Uterus (tissue), 4 donors: ENCODE measurements at places on chromosomes 5 and 9.

- H3K4me3 ChIP-seq = no peak overlapping the region
- DNase-seq = no peak
- no peaks in the 10 kb centered on the region for H3K36me3 ChIP-seq
- no peaks in the 10 kb centered on the region for H3K27me3 ChIP-seq
- H3K27ac ChIP-seq = no peak overlapping the region
- no peaks in the 10 kb centered on the region for H3K4me1 ChIP-seq
Measured at GRCh38 chr5:24232929-24233498, 411.8 kb downstream of the CDH10 start.

GRCh38 chr9:33851301-33851700 is 34.3 kb downstream of the UBE2R2 start:
- H3K27ac ChIP-seq = no peak overlapping the region
- H3K4me1 ChIP-seq = peaks cover 13% of the 10 kb centered on the region
- H3K27me3 ChIP-seq = no peaks in the 10 kb centered on the region
- no peaks in the 10 kb centered on the region for H3K36me3 ChIP-seq
- DNase-seq = no peak

- H3K27ac ChIP-seq = no peak overlapping the region
- no peak overlapping the region for H3K4me3 ChIP-seq
- H3K36me3 ChIP-seq = no peaks in the 10 kb centered on the region
- H3K27me3 ChIP-seq = no peaks in the 10 kb centered on the region
- DNase-seq = no peak
- no peaks in the 10 kb centered on the region for H3K4me1 ChIP-seq
Measured at GRCh38 chr5:32803656-32804055, 92.5 kb downstream of the NPR3 start.

DNA sequence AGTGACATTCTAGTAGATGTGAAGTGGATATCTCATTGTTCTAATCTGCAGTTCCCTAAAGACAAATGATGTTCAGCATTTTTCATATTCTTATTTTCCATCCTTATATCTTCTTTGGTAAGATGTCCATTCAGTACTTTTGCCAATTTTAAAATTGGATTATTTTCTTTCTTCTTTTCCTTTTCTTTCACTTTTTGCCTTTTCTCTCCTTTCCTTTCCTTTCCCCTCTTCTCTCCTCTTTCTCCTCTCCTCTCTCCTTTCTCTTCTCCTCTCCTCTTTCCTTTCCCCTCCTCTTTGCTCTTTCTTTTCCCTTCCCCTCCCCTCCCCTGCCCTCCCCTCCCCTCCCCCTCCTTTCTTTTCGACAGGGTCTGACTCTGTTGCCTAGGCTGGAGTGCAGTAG is 10.1 kb downstream of the ZFYVE16 start:
- DNase-seq = no peak
- no peak overlapping the region for H3K4me3 ChIP-seq
- no peaks in the 10 kb centered on the region for H3K36me3 ChIP-seq
- no peaks in the 10 kb centered on the region for H3K4me1 ChIP-seq

- no peaks in the 10 kb centered on the region for H3K27me3 ChIP-seq
- peak overlapping the region; percentile 90 for H3K27ac ChIP-seq
- H3K36me3 ChIP-seq = no peaks in the 10 kb centered on the region
- no peak for DNase-seq
- peaks cover 13% of the 10 kb centered on the region for H3K4me1 ChIP-seq
Measured at GRCh38 chr9:38385896-38386295, 6.6 kb upstream of the ALDH1B1 start.

- no peaks in the 10 kb centered on the region for H3K36me3 ChIP-seq
- H3K27ac ChIP-seq = no peak overlapping the region
- no peak for DNase-seq
Measured at GRCh38 chr5:142735323-142736246, 34.6 kb upstream of the ARHGAP26 start.

GRCh38 chr9:124312290-124313265 is 54.8 kb downstream of the NEK6 start:
- DNase-seq = no peak
- H3K36me3 ChIP-seq = no peaks in the 10 kb centered on the region
- H3K4me3 ChIP-seq = no peak overlapping the region
- no peaks in the 10 kb centered on the region for H3K4me1 ChIP-seq

DNA sequence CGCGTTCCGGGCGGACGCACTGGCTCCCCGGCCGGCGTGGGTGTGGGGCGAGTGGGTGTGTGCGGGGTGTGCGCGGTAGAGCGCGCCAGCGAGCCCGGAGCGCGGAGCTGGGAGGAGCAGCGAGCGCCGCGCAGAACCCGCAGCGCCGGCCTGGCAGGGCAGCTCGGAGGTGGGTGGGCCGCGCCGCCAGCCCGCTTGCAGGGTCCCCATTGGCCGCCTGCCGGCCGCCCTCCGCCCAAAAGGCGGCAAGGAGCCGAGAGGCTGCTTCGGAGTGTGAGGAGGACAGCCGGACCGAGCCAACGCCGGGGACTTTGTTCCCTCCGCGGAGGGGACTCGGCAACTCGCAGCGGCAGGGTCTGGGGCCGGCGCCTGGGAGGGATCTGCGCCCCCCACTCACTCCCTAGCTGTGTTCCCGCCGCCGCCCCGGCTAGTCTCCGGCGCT is at the start of gene DAPK1:
Gene DAPK1, plus strand, starts transcription at position 264 of the 442 bp plus-strand sequence. CDS start 1,211 bp downstream, outside the sequence.
- no peaks in the 10 kb centered on the region for H3K4me1 ChIP-seq
- DNase-seq = peak; percentile 34
- H3K4me3 ChIP-seq = peak within 1 kb of the TSS; percentile 54
- peak within 1 kb of the TSS; percentile 67 for H3K27ac ChIP-seq

DNA sequence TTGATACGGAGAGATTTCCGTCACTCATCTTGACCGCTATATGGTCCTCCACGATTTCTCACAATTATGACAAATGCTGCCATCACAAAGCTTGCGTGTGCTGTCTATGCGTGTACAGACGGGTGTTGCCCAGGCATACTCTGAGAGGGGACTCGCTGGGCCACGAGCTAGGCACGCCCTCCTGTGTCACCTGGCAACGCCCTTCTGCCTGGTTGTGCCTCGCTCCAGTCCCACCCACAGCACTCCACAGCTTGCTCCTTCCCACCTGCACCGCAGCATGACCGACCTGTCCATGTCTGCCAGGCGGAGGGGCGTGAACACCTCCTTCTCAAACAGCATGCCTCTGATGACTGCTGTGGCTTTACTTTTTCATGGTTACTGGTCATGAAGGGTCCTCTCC is 55.6 kb downstream of the CAMSAP1 start:
- no peak for DNase-seq
- H3K4me3 ChIP-seq = no peak overlapping the region
- no peak overlapping the region for H3K27ac ChIP-seq
- no peaks in the 10 kb centered on the region for H3K4me1 ChIP-seq
- no peaks in the 10 kb centered on the region for H3K36me3 ChIP-seq
- no peaks in the 10 kb centered on the region for H3K27me3 ChIP-seq

- no peaks in the 10 kb centered on the region for H3K4me1 ChIP-seq
- H3K36me3 ChIP-seq = no peaks in the 10 kb centered on the region
- no peaks in the 10 kb centered on the region for H3K27me3 ChIP-seq
Measured at GRCh38 chr9:6781476-6781875, 23.7 kb downstream of the KDM4C start.

GRCh38 chr9:19018201-19018600 is 14.8 kb downstream of the SAXO1 start:
- no peaks in the 10 kb centered on the region for H3K4me1 ChIP-seq
- H3K27ac ChIP-seq = no peak overlapping the region
- H3K36me3 ChIP-seq = no peaks in the 10 kb centered on the region
- DNase-seq = no peak

GRCh38 chr9:131432597-131433301 is 38.9 kb downstream of the PRRC2B start:
- no peaks in the 10 kb centered on the region for H3K36me3 ChIP-seq
- H3K4me1 ChIP-seq = no peaks in the 10 kb centered on the region
- no peaks in the 10 kb centered on the region for H3K27me3 ChIP-seq

DNA sequence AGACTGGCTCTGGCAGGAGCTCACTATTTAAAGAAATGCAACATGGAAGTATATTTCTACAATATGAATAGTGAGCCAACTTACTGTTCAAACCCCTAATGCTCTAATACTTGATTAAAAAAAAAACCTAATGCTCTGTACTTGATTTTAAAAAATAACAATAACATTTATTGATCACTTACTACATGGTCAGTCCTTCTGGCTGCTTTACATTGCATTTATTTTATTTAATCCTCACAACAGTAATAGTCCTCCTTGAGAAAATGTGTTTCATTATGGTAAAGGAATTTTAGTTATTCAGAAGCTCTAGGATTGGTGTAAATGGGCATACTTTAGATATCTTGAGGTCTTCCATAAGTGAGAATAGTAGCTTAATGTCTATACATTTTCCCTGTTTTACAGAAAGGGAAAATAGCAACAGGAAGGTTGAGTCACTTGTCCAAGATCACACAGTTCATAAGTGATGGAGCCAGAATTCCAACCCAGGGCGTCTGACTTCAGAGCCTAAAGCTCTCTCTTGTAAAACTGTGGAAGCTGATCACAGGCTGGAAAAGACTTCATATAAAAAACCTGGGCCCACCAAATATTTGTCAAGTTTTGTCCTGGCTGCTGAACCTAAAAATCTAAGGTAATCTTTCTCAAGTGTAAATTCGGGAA is 1.0 kb downstream of the STARD4 start:
- H3K4me1 ChIP-seq = no peaks in the 10 kb centered on the region
- no peaks in the 10 kb centered on the region for H3K27me3 ChIP-seq
- no peaks in the 10 kb centered on the region for H3K36me3 ChIP-seq
- H3K4me3 ChIP-seq = peak overlapping the region; percentile 59
- H3K27ac ChIP-seq = peak overlapping the region; percentile 81

DNA sequence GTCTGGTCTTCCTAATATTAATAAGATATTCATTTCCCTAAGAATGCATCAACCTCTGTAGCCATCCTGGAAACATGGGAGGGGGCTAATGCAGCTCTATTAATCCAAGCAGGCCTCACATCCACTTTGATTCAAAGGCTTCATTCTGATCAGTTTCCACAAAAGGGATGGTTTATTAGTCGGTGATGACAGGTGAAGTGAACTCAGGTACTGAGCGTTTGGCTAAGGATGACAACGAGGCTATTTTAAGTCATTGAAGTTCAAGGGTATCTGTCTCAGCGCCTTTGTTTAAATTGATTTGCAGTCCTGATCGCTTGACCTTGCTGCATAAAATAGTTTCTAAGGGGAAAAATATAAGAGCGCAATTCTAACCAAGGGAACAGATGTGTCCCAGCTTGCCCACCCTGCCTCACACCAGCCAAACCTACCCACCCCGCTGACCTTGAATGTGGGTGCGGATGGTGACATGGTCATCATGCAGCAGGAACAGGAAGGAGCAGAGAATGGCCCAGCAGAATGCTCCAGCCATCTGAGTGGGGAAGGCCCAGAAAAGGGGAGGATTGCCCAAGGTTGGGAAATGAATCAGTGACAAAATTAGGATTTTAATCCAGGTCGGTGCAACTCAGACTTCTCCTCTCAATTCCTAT is 70.5 kb upstream of the ZNF618 start:
- H3K27ac ChIP-seq = no peak overlapping the region
- H3K4me3 ChIP-seq = no peak overlapping the region
- DNase-seq = no peak
- no peaks in the 10 kb centered on the region for H3K36me3 ChIP-seq
- no peaks in the 10 kb centered on the region for H3K27me3 ChIP-seq

GRCh38 chr9:9216934-9217333 is 1395.9 kb downstream of the PTPRD start:
- no peaks in the 10 kb centered on the region for H3K4me1 ChIP-seq
- no peaks in the 10 kb centered on the region for H3K36me3 ChIP-seq
- DNase-seq = no peak
- H3K4me3 ChIP-seq = no peak overlapping the region

GRCh38 chr5:168022446-168023169 is 268.8 kb upstream of the WWC1 start:
- no peak overlapping the region for H3K4me3 ChIP-seq
- H3K36me3 ChIP-seq = no peaks in the 10 kb centered on the region
- no peak for DNase-seq

DNA sequence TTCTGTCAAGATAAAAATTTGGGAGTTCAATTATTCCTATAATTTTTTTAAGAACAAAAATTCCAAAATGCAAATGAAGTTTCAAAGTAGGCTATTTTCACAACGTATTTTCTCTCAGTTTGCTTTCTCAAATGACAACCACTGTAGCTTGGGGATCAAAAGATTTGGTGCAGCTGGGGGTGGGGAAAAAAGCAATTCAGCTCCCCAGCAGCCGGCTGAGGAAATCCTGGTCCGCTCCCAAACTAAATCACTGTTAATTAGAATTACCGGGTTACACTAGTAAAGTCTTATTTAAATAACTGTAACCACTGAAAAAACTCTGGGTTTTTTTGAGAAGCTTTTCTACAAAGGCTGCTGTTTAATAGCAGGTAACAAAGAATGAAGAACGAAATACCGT is 5.7 kb downstream of the NR6A1 start:
- H3K27me3 ChIP-seq = peaks cover 10% of the 10 kb centered on the region
- H3K4me1 ChIP-seq = peaks cover 8% of the 10 kb centered on the region
- no peak for DNase-seq

GRCh38 chr9:89629081-89629976 is 24.5 kb downstream of the GADD45G start:
- no peak for DNase-seq
- no peaks in the 10 kb centered on the region for H3K27me3 ChIP-seq
- H3K27ac ChIP-seq = no peak overlapping the region
- no peaks in the 10 kb centered on the region for H3K36me3 ChIP-seq
- no peak overlapping the region for H3K4me3 ChIP-seq

DNA sequence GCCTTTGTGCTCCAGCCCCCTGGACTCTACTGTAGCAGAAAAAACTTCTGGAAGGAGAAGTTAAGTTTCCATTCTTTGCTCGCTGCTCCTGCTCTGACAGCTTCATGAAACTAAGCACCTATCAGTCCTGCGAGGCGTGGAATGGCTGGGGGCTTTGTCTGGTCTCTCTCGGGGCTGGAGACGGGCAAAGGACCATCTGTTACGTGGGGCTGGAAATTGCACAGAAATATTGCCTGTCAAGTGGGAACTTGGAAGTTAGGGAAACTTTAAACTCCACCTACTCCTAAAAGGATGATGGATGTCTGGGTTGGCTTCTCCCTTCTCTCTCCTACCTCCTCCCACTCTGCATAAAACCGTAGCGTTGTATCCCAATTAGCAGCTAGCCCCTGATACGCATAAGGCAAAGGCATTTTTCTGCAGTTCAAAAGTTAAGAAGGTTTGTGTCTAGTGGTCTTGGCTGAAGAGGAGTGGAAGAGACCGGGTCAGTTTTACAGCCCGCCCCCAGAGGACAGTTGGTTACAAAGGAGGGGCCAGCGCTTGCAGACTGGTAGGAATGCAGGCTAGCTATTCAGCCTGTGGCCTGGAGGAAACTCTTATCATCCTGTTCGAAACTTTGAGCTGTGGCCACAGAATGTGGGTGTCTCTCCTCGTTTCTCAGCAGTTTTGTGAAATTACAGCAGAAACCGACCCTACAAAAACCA is 1.3 kb downstream of the FBXL7 start:
- peak overlapping the region; percentile 83 for H3K4me3 ChIP-seq
- no peaks in the 10 kb centered on the region for H3K4me1 ChIP-seq
- peak overlapping the region; percentile 94 for H3K27ac ChIP-seq
- peak; percentile 53 for DNase-seq
